ENCODE measurements at places on chromosomes 2 and 18. TPM values are rescaled to one million over a fixed set of nuclear protein-coding genes. Genes with fewer than 3 reads are reported as not detected.

GRCh38 chr18:22643731-22644130 is 226.0 kb upstream of the CTAGE1 start:
- DNase-seq = no peak

DNA sequence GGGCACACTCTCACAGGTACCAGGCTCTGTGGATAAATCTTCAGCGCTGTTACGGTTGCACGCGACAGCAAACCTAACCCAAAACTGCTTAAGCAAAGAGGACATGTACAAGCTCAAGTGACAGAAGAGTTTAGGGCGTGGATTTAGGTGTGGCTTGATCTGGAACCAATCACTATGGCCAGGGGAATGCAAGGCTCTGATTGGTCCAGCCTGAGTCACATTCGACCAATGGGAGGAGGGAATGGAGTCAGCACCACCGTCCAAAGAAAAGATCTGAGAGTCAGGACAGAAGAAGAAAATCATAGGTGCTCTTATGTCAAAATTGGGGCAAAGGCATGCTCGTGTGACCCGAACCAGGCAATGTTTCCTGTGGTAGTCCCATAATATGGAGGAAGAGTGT is 139.0 kb downstream of the TRIM43 start:
- DNase-seq = no peak

GRCh38 chr18:3151399-3152264 is 68.1 kb downstream of the MYOM1 start:
- no peak for DNase-seq

GRCh38 chr2:236545248-236545658 is 24.4 kb upstream of the ACKR3 start:
- no peak for DNase-seq

DNA sequence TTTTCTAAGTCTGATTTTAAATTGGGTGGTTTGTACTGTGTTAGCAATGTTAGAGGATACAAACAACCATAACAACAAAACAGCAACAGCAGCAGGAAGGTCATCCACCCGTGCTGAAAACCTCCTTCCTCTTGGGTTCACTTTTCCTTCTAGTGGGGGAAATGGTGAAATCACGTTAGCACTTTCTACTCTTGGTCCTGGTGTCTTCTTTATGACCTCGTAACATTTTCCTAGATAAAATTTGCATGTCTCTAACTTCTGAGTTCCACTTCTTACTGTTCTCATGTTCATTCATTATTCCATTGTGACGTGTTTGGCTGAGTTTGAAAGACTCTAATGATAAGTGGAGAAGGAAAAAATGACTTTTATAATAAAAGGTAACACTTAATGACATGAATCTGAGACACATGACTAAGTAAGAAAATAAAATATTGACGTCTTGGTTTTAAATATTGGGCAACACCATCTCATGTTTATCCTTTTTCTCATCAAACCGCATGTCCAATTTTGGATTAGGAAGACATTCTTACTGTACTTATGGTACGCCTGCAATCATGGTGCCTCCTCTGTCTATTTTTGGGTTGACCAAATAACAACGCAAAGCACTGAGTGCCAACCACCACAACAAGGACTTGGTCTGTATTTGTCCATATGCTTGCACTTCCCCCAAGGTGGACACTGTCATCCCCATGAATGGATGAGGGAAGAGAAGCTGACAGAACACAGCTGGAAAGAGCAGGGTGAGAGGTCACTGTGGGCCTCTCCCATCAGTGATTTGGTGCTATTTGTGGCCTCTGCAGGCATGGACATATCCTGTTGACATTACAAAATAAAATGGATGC is 25.7 kb upstream of the IL1R1 start:
- no peak for DNase-seq

GRCh38 chr2:236538242-236538641 is 31.4 kb upstream of the ACKR3 start:
- no peak for DNase-seq

DNA sequence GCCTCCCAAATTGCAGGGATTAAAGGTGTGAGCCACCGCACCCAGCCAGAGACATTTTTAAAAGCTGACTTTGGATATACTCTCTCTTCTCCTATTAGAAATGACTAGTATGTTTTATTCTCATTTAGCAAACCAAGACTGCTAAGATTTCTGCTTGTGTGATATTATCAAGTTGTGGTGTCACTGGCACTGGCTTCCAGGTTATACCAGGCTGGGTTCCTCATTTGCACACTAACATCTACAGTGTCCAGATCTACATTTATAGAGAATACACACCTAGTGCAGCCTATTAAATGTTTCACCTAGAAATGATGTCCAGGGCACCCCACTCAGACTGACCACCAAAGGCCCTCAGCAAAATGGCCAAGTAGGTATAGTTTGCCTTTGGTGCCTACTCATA is 265.3 kb upstream of the STON1 start:
- no peak for DNase-seq

DNA sequence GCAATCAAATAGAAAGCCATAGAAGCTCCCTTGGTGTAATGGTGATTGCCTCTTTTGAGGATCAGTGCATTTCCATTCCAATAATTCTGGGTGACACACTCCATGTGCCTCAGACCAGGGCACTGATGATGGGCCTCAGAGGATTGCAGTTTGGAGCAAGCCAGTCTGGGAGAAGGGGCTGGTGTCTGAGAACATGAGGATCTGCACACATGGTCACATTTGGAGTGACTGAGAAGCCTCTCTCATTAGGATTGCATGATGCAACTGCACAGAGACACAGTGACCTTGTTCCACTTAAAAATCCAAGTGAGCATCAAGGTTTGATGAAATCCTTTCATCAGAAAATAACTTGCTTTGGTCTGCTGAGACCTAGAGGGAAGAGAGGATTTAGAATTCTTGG is 216.4 kb downstream of the ANKRD30B start:
- peak; percentile 45 for DNase-seq

DNA sequence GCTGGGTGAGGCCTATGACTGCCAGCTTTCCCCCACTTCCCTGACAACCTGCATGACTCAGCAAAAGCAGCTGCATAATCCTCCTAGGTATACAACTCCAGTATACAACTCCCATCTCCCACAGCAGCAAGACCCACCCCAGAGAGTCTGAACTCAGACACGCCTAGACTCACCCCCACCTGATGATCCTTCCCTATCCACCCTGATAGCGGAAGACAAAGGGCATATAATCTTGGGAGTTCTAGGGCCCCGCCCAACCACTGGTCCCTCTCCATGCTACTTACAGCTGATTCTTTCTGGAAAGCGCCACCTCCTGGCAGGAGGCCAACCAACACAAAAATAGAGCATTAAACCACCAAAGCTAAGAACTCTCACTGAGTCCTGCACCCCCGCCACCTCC is 296.5 kb downstream of the DCC start:
- no peak for DNase-seq

DNA sequence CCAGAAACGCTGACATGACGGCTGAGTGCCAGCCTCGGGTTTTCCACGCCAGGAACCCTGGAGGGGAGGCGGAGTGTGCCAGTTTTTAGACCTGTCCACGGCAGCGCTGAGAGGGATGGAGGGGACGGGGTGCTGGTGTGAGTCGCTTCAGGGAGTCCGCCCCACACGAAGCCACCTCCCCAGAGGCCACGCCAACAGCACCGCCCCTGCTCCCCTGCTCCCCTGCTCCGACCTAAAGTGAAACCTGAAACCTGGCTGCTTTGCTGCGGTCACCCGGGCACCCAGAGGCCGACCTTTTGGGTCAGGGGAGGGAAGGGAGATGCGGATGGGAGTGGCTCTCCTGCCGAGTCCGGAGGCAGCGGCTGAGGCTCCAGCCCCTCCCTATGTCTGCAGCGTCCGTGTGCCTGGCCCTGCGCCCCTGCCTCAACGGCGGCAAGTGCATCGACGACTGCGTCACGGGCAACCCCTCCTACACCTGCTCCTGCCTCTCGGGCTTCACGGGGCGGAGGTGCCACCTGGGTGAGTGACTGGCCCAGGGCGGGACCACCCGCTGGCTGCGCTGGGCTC is 38.1 kb downstream of the SNED1 start:
- DNase-seq = peak; percentile 86

DNA sequence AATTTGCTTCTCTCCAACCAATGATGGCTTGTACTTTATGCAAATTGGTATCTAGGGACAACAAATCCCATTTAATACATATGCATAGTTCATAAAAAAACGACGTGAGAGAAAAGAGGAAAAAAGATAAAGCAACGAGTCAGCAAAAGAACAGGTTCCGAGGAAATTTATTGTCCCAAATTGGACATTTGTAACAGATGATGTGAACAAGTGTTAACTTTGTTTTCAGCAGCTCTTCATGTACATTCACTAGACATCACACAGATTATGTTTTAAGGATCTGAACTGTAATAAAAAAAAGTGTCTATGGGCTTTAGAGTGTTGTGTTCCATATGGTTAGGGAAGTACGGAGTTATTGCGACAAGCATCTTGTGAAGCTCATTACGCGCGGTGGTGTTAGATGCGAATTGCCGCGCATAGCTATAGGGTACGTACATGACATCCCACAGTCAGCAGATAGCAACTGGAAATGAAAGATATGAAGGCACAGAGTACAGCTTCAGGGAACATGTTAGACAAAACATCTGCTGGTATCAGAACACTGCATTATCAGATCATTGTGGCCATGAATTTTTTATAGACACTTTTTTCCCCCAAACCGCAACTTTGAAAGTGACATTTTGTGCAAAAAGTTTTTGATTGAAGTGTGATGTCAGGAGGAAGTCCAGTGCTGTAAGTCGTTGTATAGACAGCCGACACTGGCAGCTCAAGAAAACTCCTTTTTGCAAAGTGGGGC is 1073.1 kb upstream of the FANCL start:
- DNase-seq = peak; percentile 3

DNA sequence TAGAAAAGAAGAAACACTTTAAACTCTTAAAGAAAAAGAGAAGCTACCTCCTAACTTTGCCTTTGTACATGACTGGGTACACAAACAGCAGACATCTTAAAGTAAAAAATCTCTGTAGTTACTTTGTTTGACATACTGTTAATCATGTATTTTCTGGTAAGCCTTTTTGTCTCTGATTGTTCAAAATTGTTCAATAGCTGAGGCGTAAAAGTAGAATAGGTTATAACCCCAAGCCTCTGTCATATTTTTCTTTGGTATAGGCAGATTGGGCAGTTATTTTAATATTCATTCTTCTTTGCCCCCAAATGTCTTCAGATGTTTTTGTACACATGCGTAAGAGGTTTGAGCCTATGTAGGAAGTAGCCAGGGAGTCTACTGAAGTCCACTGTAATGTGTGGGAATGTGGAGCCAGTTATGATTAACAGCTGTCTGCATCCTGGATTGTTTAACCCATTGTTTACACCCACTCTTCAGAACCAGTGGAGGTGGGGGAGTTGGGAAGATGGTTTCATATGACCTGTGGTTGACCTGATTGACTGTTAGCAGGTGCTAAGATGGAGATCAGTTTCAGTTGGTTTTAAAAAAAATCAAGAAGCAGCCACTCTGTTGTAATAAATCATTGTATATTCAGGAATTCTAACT is 150.5 kb downstream of the TANC1 start:
- DNase-seq = no peak

GRCh38 chr2:1047485-1047884 is 96.8 kb downstream of the SNTG2 start:
- DNase-seq = no peak

- DNase-seq = no peak
These were observed 9.1 kb upstream of the SAP130 start for GRCh38 chr2:128036748-128037607.

DNA sequence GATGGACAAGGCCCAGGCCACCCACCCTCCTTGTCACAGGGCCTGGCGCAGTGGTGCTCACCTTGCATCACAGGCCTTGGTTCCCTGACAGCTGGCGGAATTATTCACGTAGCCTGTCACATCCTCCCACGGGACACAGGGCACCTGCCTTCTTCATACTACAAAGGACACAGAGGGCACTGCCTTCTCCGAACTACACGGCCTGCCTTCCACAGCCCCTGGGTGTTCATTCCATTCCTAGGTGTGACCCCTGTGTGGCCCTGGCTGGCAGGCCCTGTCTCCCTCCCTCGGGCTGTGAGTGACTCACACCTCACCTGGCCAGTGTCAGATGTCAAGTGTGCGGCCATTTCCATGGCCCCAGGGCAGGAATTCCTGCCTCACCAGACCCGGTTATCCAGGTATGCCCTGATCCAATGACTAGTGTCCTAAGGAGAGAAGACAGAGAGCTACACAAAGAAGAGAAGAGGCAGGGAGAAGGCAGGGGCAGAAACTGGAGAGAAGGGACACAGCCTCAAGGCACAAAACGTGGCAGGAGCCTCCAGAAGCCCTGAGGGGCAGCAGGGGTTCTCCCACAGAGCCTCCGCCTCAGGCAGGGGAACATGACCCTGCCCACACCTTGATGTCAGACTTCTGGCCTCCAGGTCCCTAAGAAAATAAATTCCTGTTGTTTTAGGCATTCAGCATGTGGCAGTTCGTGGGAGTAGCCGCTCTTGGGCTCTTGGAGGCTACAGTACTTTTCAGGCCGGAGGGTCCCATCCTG is 43.4 kb downstream of the MBP start:
- no peak for DNase-seq

DNA sequence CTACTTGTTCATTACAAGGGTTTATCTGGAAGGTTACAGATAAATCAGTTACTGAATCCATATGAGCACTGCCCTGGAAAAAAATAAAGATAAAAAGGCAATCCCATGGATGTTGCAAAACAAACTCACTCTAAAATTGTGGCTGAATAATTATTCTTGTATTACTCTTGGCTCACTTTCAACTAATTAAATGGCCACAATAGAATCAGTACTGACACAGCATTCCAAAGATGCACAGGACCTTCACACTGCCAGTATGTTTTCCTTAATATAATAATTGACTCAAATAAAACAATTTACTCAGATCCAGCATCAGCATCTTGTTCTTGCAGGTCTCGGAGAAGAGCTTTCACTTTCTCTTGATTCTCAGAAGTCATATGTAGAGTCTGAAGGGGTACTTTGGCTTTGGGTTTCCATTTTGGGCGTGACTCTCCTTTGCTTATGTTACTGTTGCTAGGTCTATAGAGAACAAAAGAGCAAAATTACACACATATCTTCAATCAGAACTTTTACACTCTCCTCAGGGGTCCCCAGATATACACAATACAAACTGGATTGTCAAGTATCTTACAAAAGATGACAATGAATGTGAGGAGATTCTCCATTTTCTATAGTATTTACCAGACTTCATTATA is 12.6 kb downstream of the DHX57 start:
- DNase-seq = no peak

GRCh38 chr2:104845552-104845931 is 8.4 kb upstream of the POU3F3 start:
- no peak for DNase-seq

The CNGA3 gene
- 0.54 TPM for total RNA-seq

The RNF103 gene
- total RNA-seq = 26.0 TPM

The PROM2 gene
- 21.4 TPM for total RNA-seq

The GPR35 gene
- total RNA-seq = 0.29 TPM

The PPIL3 gene
- total RNA-seq = 30.3 TPM

The KLHL14 gene
- total RNA-seq = 31.6 TPM

The NGEF gene
- 0.11 TPM for total RNA-seq

The MTCL1 gene
- 2.0 TPM for total RNA-seq
